Mesothelial cell of epicardium (in vitro differentiated cells): ENCODE measurements at places on chromosomes 12 and 14. TPM values are rescaled to one million over a fixed set of nuclear protein-coding genes. Genes with fewer than 3 reads are reported as not detected.

CMA1 gene
- total RNA-seq, result not detected in 3 replicates

KRT1 gene
- not detected in 3 replicates for total RNA-seq

GRCh38 chr14:54299410-54300363 lies 97.1 kb upstream of the CDKN3 start:
- H3K27me3 ChIP-seq, result no peaks in the 10 kb centered on the region
- H3K4me3 ChIP-seq, result no peak overlapping the region
- H3K4me1 ChIP-seq, result peaks cover 44% of the 10 kb centered on the region
- H3K36me3 ChIP-seq, result no peaks in the 10 kb centered on the region
- no peak for DNase-seq
- peak overlapping the region; percentile 47 for H3K27ac ChIP-seq

- H3K4me1 ChIP-seq, result peaks cover 12% of the 10 kb centered on the region
- no peak overlapping the region for H3K27ac ChIP-seq
- H3K36me3 ChIP-seq, result no peaks in the 10 kb centered on the region
- DNase-seq, result no peak
- H3K27me3 ChIP-seq, result no peaks in the 10 kb centered on the region
Measured at GRCh38 chr12:123442774-123443173, 6.3 kb upstream of the RILPL2 start.

GRCh38 chr12:120142231-120142877 lies 25.8 kb upstream of the RAB35 start:
- H3K27me3 ChIP-seq, result no peaks in the 10 kb centered on the region
- peaks cover 43% of the 10 kb centered on the region for H3K36me3 ChIP-seq
- no peak overlapping the region for H3K27ac ChIP-seq
- H3K4me1 ChIP-seq, result no peaks in the 10 kb centered on the region

DNA sequence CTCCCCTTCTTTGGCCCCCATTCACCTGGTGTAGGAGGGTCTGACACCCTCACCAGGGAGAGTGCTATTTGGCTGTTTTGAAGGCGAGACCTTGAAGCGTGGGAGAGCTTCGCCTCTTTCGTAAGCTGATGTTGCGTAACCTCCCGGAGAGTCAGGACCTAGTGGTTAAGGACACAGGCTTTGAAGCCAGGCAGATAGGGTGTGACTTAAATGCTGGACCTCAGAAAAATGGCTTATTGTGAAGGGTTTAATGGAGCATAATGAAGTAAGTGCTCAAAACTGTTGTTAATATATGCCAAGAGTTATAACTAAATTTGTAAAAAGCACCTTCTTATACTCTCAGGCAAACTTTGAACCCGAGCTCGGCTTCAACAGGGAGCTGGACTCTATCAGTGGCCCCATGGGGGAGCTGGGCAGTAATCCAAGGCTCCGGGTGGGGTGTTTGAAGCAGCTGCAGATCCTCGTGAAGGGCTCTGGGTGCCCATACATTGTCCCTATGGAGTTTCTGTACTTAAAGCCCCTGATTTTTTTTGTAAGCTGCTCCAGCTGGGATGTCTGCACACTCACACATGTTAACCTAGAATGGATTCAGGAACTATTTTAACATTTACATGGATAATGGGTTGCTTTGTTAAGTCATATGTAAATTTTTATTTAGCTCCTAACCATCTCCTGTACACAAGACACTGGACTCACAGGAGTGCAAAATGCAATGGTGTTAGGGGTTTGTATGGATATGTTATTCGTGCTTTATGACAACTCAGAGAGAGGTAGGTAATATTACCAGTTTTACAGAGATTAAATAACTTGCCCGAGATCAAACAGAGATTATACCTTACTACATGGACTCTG lies 26.0 kb downstream of the PPFIBP1 start:
- H3K4me1 ChIP-seq, result peaks cover 64% of the 10 kb centered on the region
- DNase-seq, result no peak
- no peaks in the 10 kb centered on the region for H3K27me3 ChIP-seq
- no peaks in the 10 kb centered on the region for H3K36me3 ChIP-seq
- H3K27ac ChIP-seq, result peak overlapping the region; percentile 70

HAL gene
- total RNA-seq, result 1.6 to 2.0 TPM (median 1.6 TPM) in 3 replicates

GRCh38 chr12:47824198-47824597 lies 4.5 kb upstream of the HDAC7 start:
- DNase-seq, result no peak
- H3K4me1 ChIP-seq, result peaks cover 55% of the 10 kb centered on the region
- no peaks in the 10 kb centered on the region for H3K27me3 ChIP-seq
- no peaks in the 10 kb centered on the region for H3K36me3 ChIP-seq

IL31 gene
- total RNA-seq, result not detected in 3 replicates

DNA sequence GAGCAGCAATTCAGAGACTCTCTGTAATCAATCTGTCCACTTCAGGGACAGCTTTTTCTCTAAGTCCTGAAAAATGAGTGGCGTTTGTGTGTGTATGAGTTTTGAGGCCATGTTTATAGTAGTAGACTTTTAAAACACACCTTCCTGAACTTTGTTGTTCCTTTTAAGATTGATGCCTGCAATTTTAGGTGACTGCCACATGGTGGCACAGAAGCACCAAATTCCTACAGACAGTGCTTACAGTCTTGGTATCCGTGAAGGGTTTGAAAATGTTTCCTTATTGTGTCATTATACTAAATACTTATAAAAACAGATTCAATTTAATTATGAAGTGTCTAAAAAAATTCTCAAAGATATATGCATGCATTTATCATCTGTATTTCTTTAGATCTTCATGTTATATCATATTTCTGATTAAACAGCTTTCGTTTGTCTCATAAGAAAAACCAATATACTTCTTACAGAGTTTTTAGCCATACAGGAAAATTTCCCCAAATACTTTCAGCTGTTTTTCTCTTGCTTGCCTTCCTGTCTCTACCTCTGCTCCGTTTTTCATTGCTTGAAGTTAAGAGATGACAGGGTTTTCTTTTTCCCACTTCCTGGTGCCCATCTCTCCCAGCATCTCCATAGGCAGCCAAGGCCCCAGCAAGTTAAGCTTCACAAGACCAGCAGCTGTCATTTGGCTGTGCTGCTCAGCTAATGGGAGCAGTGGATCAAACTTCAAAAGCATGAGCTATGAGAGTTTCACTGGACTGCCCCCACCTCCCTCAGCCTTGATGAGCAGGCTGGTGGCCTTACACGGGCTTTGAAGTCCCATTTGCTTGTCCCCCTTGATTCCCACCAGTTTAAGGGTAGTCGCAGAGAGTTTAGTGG lies 259.6 kb downstream of the AKAP6 start:
- no peak for DNase-seq
- H3K36me3 ChIP-seq, result peaks cover 4% of the 10 kb centered on the region
- H3K27me3 ChIP-seq, result no peaks in the 10 kb centered on the region

CRADD gene
- total RNA-seq, result 6.3 to 7.0 TPM (median 6.6 TPM) in 3 replicates

- no peak overlapping the region for H3K27ac ChIP-seq
- H3K36me3 ChIP-seq, result no peaks in the 10 kb centered on the region
- DNase-seq, result no peak
- peaks cover 3% of the 10 kb centered on the region for H3K27me3 ChIP-seq
- H3K4me1 ChIP-seq, result no peaks in the 10 kb centered on the region
Measured at GRCh38 chr14:25394791-25395391, 344.9 kb upstream of the STXBP6 start.

- H3K36me3 ChIP-seq, result no peaks in the 10 kb centered on the region
- H3K4me3 ChIP-seq, result no peak overlapping the region
- no peak overlapping the region for H3K27ac ChIP-seq
- H3K27me3 ChIP-seq, result no peaks in the 10 kb centered on the region
Measured at GRCh38 chr12:122811777-122812176, 23.5 kb upstream of the HIP1R start.

LRIG3 gene
- 16.2 to 22.3 TPM (median 20.3 TPM) in 3 replicates for total RNA-seq

DNA sequence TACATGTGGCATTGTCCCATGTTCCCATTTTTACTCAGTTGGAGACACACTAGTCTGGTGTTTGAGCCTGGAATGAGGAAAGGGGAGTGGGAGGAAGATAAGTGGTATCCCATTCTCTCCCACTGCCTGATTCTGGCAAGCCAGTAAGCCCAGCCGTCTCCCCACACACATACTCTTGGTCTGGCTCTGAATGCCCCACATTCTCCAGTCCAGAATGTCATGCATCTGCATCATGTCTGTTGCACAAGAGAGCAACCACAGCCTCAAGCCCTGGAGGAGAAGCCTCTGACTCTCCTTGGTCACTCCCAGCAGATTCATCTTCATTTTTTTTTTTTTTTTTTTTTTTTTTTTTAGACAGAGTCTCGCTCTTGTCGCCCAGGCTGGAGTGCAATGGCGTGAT lies 48.0 kb downstream of the DRAM1 start:
- peaks cover 2% of the 10 kb centered on the region for H3K4me1 ChIP-seq
- H3K4me3 ChIP-seq, result no peak overlapping the region
- H3K27ac ChIP-seq, result no peak overlapping the region
- no peaks in the 10 kb centered on the region for H3K27me3 ChIP-seq
- H3K36me3 ChIP-seq, result peaks cover 1% of the 10 kb centered on the region

DNA sequence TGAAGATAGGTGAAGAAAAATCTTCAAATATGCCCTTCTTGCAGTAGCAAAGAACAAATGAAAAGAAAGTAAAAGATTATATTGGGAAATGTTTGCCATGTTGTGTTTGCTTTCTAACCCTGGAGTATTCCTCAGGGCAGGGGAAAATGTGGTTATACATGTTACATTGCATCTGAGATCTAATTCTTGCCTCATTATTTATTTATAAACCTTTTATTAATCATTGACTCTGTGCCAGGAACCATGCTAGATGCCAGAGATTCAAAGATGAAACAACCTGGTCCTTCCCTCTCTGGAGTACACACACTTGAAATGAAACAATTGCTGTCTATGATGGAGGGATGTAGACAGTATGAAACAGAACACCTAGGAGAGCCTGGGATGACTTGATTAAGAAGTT lies 128.1 kb upstream of the HMGA2 start:
- H3K27ac ChIP-seq, result peak overlapping the region; percentile 81
- no peaks in the 10 kb centered on the region for H3K36me3 ChIP-seq
- no peak for DNase-seq
- H3K4me1 ChIP-seq, result peaks cover 28% of the 10 kb centered on the region
- H3K4me3 ChIP-seq, result no peak overlapping the region

DNA sequence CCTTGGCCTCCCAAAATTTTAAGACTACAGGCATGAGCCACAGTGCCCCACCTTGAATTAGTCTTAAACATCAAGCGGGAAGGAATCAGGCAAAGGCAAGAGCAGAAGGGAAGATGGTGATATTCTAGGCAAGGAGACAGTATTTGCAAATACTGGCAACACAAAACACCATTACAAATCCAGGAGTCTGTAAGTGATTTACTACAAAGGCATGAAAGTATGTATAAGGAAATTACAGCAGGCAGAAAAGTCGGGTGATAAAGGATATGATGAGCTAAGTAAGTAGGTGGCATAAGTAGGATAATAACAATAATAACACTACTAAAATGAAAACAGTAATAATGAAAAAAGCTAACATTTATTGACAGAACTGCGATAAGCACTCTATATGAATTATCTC lies 28.5 kb downstream of the FMNL3 start:
- no peak overlapping the region for H3K27ac ChIP-seq
- no peak overlapping the region for H3K4me3 ChIP-seq
- H3K27me3 ChIP-seq, result no peaks in the 10 kb centered on the region
- H3K36me3 ChIP-seq, result no peaks in the 10 kb centered on the region

TAS2R13 gene
- total RNA-seq, result 3.1 to 3.8 TPM (median 3.5 TPM) in 3 replicates

- H3K27me3 ChIP-seq, result no peaks in the 10 kb centered on the region
- no peaks in the 10 kb centered on the region for H3K4me1 ChIP-seq
- H3K4me3 ChIP-seq, result no peak overlapping the region
- no peak overlapping the region for H3K27ac ChIP-seq
Measured at GRCh38 chr12:97643924-97644323, 181.3 kb downstream of the RMST start.

- no peak for DNase-seq
- peaks cover 43% of the 10 kb centered on the region for H3K27me3 ChIP-seq
- H3K4me3 ChIP-seq, result no peak overlapping the region
- no peaks in the 10 kb centered on the region for H3K36me3 ChIP-seq
- H3K27ac ChIP-seq, result no peak overlapping the region
Measured at GRCh38 chr12:131194166-131194565, 240.5 kb downstream of the ADGRD1 start.

DNA sequence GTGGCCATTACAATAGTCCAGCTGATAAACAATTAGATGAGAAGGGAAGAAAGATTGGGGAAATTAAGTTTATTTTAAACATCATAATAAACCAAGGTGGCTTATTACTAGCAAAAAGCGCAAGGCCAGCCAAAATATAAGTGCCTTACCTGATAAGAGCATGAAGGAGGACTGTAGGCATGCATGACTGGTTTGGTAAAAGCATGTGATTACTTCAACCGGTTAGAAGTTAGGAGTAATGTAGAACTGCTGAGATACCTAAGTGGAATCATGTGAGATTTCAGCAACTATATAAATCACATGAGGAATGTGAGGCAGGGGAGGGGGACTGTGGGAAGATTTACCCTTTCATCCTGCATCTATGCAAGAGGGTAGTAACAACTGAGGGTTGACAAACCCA lies 59.7 kb upstream of the CCDC196 start:
- H3K27ac ChIP-seq, result peak overlapping the region; percentile 72
- H3K4me1 ChIP-seq, result peaks cover 11% of the 10 kb centered on the region
- H3K36me3 ChIP-seq, result no peaks in the 10 kb centered on the region

DNA sequence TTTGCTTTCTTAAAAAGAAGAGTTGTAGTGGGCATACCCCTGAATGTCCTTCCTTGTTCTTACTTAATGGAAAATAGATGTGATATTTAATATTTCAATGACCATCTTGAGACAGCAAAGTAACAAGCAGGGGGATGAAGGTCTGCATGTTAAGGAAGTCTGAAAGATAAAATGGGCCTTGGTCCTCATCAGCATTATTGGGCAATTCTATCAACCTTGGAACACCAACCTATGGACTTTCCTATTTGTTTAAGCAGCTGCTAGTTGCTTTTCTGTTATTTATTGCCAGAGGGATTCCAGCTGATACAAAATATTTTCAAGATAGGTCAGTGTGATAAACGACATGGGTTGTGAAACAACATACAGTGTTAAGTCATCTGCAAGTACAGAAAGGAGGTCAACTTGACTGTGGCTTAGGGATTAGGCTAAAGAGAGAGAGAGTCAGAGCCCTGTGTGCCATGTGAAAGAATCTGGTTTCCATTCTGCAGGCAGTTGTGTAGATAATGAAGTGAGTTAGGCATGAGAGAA lies 16.4 kb upstream of the A2M start:
- H3K36me3 ChIP-seq, result peaks cover 2% of the 10 kb centered on the region
- H3K4me1 ChIP-seq, result peaks cover 29% of the 10 kb centered on the region
- H3K27ac ChIP-seq, result peak overlapping the region; percentile 15
- H3K27me3 ChIP-seq, result no peaks in the 10 kb centered on the region

GRCh38 chr14:34180869-34181268 lies 230.0 kb upstream of the EGLN3 start:
- no peak overlapping the region for H3K4me3 ChIP-seq
- no peak for DNase-seq

DNA sequence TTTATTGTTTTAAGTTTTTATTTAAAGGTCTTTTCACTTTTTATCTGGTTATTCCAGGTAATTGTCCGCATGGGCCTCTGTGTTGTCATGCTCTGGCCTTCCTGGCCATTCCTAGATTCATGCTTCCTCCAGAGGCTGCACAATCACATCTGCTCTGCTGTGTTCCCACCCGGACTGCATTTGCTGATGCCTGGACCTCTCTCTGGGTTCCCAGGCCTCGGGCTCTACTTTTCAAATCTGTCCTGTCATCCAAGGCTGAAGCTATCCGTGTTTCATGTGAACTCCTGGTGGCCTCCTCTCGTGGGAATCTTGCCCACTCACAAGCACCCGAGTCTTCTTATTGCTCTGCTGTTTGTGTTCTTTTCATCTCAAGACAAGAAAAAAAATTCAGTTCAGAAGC lies 16.1 kb upstream of the VDR start:
- H3K4me1 ChIP-seq, result peaks cover 9% of the 10 kb centered on the region
- H3K27me3 ChIP-seq, result peaks cover 39% of the 10 kb centered on the region
- H3K27ac ChIP-seq, result no peak overlapping the region
- H3K36me3 ChIP-seq, result no peaks in the 10 kb centered on the region
- no peak for DNase-seq
- no peak overlapping the region for H3K4me3 ChIP-seq

- H3K27me3 ChIP-seq, result no peaks in the 10 kb centered on the region
- H3K27ac ChIP-seq, result no peak overlapping the region
- no peak for DNase-seq
- peaks cover 29% of the 10 kb centered on the region for H3K36me3 ChIP-seq
- peaks cover 20% of the 10 kb centered on the region for H3K4me1 ChIP-seq
Measured at GRCh38 chr12:110732572-110732971, 10.1 kb downstream of the PPP1CC start.

HOXC5 gene
- 28.7 to 33.8 TPM (median 29.3 TPM) in 3 replicates for total RNA-seq
